Stimulated activated CD4-positive, alpha-beta T cell treated with anti-CD3 and anti-CD28 coated beads, Interleukin-1b, Interleukin-23, amount 100 ng/mL, for 4 hours (primary cell): ENCODE measurements at places on chromosomes 5 and 9.

GRCh38 chr9:127875306-127875966 lies 2.0 kb downstream of the AK1 start:
- no peak for DNase-seq

DNA sequence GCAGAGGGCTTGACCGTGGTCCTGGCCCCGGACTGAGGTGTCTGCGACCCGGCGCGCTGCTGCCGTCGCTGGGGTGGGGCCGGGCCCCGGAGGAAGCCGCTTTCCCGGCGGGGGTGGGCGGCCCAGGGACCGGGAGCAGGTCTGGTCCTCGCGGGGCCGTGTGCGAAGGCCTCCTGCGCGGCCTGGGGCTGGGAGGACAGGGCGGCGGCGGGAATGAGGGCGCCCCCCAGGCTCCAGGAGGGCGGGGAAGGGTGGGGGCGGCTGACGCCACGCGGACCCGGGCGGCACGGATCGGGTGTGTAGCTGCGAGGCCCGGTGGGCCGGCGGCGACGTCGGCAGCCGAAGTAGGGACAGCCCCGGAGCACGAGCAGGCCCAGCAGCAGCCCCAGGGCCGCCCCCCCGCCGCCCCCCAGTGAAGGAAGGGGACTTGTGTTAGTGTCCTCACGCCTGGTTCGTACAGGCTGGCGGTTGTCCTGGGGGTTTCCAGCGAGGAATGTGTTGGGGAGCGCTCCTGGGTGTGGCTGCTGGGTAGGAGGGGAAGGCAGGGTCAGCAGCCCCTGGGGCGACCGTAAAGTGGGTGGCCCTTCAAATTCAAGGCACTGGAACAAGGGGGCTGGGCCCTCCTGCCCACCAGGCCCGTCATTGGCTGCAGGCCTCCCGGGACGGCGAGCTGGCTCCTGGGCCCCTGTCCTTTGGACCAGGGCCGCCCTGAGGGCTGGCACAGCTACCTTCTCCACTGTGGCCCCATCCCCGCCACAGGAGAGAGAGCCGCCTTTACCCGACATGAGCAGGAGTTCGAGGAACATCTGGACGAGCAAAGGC lies 597 bp upstream of the TMEM250 start:
- DNase-seq: no peak

GRCh38 chr5:152477536-152477935 lies 72.5 kb upstream of the NMUR2 start:
- no peak for DNase-seq

GRCh38 chr5:29131285-29131684 lies 2062.2 kb upstream of the CDH6 start:
- DNase-seq: no peak

- DNase-seq: no peak
Observed at GRCh38 chr9:68498816-68499215, 41.9 kb downstream of the TMEM252 start.

DNA sequence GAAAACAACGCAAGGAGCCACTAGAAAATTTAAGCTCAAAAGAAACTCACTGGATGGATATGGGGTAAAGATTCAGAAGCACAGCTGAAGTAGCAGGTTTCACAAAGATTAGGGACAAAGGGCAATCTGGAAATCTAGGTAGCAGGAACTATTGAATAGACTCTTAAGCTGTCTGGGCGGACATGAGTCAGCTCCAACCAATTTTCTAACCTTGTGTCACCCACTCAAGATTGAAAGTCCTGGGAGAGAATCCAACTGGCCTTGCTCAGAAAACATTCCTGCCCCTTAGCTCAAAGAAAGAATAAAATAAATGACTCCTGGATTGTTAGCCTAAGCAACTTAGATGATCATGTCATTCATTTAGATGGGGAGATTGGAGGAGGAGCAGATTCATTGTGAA lies 69.2 kb downstream of the STK32A start:
- no peak for DNase-seq

- DNase-seq: peak; percentile 40
Observed at GRCh38 chr5:177472460-177473442, 683 bp downstream of the DBN1 start.

- no peak for DNase-seq
Observed at GRCh38 chr5:109328626-109329025, 81.1 kb downstream of the PJA2 start.

DNA sequence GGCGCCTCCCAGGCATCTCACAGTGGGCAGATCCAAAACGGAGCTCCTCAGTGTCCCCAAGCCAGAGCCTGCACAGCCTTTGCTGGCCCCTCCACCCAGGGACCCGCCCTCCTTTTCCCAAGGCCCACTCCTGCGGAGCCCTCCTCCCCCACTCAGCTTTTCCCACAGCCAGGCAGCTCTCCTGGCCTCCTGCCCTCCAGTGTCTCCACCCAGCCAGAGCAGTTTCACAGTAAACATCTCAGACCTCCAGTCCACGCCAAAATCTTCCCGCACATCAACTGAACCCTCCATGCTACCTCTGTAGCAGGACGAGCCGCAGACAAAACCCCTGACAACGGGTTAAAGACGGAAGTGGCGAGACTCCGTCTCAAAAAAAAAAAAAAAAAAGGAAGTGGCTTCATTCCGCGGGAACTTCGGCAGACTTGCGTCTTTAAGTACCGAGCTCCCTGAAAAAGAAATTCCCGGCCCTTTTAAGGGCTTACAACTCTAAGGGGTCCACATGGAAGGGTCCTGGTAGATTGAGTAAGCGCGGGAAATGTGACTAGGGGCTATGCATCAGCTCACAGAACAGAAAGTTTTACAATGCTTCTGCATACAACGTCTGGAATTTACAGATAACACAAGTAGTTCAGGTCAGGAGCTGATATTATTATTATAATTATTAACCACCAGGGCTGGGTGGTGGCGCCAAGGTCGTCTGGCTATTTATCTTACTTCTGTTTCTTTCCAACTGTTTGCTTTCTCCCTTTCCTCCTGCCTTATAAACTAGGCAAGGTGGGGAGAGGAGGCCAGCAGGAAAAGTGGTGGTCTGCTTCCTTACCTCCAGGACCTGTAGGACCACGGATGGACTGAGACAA lies 11.4 kb upstream of the GRIN1 start:
- DNase-seq: no peak
